NCI-H1436 (cell line): ENCODE measurements at places on chromosomes 16 and 17.

- no peak for DNase-seq
Measured at GRCh38 chr16:17343728-17344127, 127.0 kb downstream of the XYLT1 start.

GRCh38 chr17:35804658-35805192 is 4.6 kb upstream of the TAF15 start:
- peak; percentile 84 for DNase-seq

- no peak for DNase-seq
Measured at GRCh38 chr17:83062011-83062817, 17.2 kb upstream of the METRNL start.

- no peak for DNase-seq
Measured at GRCh38 chr17:77025781-77026180, 115.0 kb upstream of the SEC14L1 start.

- no peak for DNase-seq
Measured at GRCh38 chr17:10579270-10579669, 29.8 kb upstream of the MYH2 start.

DNA sequence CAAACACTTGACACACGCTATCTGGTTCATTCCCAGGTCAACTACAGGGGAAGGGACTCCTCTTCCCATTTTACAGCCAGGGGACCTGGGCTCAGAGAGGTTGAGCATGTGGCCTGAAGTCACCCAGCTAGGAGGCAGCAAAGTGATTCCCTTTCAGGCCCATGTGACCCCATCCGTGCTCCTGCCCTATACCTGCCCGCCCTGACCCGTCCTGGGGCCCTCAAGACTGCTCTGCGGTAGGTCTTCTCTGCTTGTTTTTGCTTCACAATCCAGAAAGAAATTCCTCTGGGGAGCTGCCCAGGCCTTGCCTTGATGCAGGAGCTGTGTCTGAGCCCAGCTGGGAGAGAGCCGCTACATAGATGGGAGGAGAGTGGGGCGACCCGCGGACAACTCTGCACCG is 161.4 kb downstream of the SDK2 start:
- no peak for DNase-seq

DNA sequence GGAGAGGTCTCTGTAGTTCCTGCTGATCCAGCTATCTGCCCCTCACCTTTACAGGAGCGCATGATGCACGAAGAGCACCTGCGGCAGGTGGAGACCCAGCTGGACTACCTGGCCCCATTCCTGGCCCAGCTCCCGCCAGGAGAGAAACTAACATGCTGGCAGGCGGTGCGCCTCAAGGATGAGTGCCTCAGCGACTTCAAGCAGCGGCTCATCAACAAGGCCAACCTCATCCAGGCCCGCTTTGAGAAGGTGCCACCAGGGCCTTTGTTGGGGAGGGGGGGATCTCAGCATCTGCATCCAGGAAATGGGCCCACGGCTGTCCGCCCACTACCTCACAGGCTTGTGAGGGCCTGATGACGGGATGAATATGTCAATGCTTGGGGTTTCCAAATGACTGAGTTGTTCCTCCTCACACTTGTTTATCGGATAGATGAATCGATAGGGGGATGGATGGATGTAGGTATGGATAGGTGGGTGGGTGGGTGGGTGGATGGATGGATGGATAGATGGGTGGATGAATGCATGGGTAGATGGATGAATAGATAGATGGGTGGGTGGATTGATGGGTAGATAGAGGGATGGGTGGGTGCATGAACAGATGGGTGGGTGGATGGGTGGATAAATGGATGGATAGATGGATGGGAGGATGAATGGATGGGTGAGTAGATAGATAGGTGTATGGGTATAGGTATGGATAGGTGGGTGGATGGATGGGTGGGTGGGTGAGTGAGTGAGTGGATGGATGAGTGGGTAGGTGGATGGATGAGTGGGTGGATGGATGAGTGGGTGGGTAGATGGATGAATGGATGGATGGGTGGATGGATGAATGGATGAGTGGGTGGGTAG is 7.0 kb upstream of the KATNB1 start:
- DNase-seq, result no peak

DNA sequence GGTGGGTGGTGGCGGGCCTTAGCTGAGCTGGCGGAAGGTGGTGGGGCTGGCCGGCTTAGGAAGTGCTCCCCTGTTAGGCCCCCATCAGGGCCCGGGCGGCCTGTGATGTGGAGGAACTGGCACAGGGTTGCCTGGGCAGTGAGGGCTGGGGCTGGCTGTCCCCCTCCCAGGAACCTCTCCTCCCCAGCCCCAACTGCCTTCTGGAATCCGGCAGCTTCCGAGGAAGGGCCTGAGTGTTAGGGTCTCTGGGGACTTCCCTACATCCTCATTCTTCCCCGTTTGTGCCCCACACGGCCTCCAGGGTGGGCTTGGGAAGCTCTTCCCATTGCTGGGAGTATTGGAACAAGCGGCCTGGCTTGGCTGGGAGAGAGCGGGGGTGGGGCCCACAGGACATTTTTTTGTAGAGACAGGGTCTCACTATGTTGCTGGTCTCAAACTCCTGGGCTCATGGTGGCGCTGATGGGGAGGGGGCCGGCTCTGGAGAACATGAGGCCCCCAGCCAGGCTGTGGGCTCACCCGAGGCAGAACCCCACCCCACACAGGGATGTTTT is 89.9 kb upstream of the CIBAR2 start:
- no peak for DNase-seq

GRCh38 chr17:2171702-2172076 is 116.8 kb downstream of the HIC1 start:
- no peak for DNase-seq

DNA sequence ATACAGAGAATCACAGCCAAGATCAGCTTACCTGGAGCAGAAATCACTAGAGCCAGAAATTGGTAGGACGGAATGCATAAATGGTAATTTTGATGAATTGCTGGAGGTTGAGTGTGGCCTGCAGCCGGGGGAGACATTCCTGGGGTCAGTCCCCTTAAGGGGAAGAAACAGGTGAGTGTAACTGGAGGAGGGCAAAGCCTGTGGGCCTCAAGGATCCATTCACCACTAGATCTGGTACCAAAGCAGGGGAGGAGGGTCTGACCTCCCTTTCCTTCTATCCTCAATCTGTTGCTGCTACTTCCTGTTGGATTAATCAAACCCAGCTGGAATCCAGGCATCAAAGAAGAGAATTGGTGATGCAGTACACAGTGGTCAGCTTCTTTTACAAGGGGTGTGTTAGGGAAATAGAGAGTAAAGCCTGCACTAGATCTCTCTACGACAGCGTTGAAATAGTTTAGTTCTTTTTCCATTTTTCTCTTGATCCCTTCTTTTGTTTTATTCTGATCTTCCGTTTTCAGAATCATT is 8.6 kb upstream of the ABCA9 start:
- no peak for DNase-seq

GRCh38 chr16:630249-630814 is 453 bp upstream of the WFIKKN1 start:
- DNase-seq, result no peak

GRCh38 chr16:18834864-18835263 is 33.5 kb upstream of the ARL6IP1 start:
- DNase-seq, result no peak

DNA sequence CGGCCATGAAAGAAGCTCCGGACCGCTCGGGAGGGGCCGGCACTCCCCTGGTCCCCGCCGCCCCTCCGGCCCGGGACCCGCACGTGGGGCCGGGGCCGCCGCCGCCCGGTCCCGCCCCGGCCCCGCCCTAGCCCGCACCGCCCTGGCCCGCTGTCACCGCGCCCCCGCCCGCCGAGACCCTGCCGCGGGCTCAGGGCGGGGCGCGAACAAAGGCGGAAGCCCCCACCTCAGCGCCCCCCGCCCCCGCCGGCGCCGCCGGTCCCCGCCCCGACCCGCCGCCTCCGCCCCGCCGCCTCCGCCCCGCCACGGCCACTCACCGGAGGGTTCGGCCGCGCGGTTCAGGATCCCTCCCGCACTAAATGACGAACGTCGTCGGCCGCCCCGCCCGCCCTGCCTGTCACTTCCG is at the start of gene ARHGDIA:
Gene ARHGDIA, minus strand, starts transcription at position 357 of the 406 bp plus-strand sequence. CDS start 1,407 bp downstream, outside the sequence.
- DNase-seq, result no peak

GRCh38 chr16:73996624-73997339 is 299.8 kb upstream of the PSMD7 start:
- no peak for DNase-seq

GRCh38 chr17:74712301-74712700 is 422 bp downstream of the CD300LF start:
- no peak for DNase-seq

DNA sequence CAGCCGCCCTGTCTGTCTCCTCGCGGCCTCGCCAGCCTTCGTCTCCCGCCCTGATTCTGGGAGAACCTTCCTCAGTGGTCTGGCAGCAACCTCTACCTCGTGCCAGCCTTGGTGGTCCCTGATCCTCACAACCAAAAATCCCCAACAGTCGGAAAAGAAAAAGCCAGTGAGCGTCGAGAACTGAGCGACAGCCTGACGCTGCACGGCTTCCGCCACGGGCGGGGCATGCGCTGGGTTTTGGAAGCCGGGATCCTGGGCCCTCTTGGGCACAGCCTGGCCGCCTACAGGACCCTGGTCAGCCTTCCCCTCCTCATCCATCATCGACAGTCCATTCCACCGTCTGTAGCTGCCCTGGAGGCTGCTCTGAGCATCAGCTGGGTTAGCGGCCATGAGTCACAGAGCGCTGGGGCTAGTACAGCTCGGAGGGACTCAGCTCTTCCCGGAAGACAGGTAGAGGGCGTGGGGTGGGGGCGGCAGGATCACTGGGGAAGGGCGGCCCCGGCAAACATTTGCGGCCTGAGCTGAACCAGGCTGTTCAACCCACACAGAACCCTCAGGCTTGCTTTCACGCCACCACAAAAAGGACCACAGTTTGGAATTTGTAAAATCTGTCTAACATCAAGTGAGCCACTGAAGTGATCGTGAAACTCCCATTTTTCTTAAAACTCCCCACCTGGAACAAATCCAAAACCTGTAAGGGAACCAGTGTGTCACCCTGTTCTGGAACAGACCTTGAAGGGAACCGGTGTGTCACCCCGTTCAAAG is 55.4 kb upstream of the DOC2B start:
- DNase-seq, result no peak

- no peak for DNase-seq
Measured at GRCh38 chr16:88117476-88117868, 166.2 kb downstream of the BANP start.

- DNase-seq, result peak; percentile 65
Measured at GRCh38 chr17:82734987-82735866, at the start of gene FN3K. TSS of gene FN3K (plus strand) at chr17:82735615. CDS start at chr17:82735637, 22 bp downstream.

- no peak for DNase-seq
Measured at GRCh38 chr16:70676675-70677498, 9.0 kb downstream of the MTSS2 start.

GRCh38 chr17:22703786-22704441 is 1011.6 kb downstream of the KCNJ18 start:
- DNase-seq, result no peak

DNA sequence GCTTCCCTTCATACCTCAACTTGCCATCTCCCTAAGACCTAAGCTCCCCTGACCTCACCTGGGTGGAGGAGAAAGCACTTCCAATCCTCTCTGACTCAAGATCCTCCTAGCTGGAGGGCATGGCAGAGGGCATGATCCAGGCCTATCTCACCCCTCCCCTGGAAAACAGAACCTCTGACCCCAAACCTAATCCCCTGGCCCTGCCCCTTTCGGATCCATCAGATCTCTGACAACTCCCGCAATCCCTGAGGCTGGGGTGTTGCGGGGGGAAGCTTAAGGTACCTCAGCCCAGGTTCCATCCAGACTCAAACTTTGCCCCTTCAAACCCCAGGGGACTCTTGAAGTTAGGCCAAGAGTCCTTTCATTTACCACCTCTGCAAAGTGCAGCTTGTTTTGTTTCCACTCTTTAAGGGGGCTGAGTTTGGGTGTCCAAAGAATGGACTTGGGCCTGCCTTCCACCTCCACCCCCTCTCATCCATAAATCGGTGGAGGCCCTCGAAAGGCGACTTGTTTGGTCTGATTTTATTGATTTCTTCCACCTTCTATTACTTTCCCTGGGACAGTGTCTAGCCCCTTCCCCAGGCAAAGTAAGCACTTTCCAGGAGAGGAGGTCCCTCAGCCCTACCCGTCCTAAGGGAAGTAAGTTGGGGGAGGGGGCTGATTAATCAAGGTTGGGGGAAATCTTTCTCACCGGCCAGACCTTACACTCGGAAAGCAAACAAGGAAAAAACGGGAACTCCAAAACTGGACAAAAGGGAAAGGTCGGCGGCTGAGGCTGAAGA is 2.6 kb downstream of the EPOP start:
- no peak for DNase-seq
